ENCODE measurements at places on chromosomes 3 and 15. TPM values are rescaled to one million over a fixed set of nuclear protein-coding genes. Genes with fewer than 3 reads are reported as not detected.

Gene PFKFB4
- 2.7 TPM for total RNA-seq

Gene PATL2
- total RNA-seq, result 0.65 TPM

Gene EXD1
- total RNA-seq, result not detected

GRCh38 chr3:66441129-66441528 lies 59.7 kb downstream of the LRIG1 start:
- H3K27ac ChIP-seq, result no peak overlapping the region
- H3K4me1 ChIP-seq, result peaks cover 12% of the 10 kb centered on the region

- H3K27ac ChIP-seq, result no peak overlapping the region
- H3K36me3 ChIP-seq, result peaks cover 7% of the 10 kb centered on the region
- no peaks in the 10 kb centered on the region for H3K4me1 ChIP-seq
- no peaks in the 10 kb centered on the region for H3K27me3 ChIP-seq
- DNase-seq, result no peak
Observed at GRCh38 chr3:28279770-28280169, 38.4 kb downstream of the CMC1 start.

DNA sequence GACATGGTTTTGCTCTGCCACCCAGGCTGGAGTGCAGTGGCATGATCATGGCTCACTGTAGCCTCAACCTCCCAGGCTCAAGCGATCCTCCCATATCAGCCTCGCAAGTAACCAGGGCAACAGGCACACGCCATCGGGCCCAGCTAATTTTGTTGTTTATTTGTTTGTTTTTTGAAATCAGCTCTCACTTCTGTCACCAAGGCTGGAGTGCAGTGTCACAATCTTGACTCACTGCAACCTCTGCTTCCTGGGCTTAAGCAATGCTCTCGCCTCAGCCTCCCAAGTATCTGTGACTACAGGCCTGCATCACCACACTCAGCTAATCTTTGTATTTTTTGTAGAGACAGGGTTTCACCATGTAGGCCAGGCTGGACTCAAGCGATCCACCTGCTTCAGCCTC lies 26.3 kb upstream of the PLCH1 start:
- no peak overlapping the region for H3K4me3 ChIP-seq
- no peaks in the 10 kb centered on the region for H3K36me3 ChIP-seq
- no peak for DNase-seq
- no peaks in the 10 kb centered on the region for H3K27me3 ChIP-seq
- no peaks in the 10 kb centered on the region for H3K4me1 ChIP-seq
- H3K27ac ChIP-seq, result no peak overlapping the region

Gene SLC24A5
- total RNA-seq, result not detected

DNA sequence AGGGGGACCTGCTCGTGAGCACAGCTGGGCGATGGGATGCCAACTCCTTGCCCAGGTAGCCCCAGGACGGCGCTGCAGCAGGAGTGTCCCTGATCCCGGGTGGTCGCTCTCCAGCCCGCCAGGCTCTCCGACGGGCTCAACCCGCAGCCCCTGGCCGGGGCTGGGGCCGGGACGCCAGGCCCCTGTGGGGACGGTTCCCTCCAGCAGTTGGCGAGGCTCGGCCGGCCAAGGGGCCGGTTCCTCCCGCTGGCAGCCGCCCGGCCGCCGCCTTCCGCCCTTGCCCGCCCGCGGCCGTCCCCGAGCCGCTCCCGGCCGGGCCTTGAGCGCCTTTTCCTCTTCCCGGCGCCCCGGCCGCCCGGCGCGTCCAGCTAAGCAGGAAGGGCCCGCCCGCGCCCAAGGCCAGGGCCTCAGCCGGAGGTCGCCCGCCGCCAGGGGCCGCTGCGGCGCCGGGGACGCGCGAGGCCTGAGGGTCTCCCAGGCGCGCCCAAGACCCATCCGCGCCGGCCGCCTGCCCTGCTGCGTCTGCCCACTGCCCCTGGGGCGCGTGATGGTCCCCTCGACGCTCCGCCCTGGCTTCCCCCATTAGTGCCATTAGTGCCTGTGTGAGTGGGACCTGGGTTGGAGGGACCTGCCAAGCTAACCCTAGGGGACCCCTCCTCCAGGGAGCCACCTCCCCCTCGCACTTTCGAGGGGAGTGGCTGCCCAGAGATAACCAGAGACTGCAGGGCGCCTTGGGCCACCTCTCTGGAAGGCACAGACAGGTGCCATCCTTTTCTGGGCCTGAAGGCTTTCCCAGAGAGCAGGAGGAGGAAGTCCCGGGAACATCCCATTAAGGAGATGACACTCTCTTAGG lies 106.4 kb downstream of the FBLN2 start:
- H3K4me3 ChIP-seq, result peak overlapping the region; percentile 6
- peaks cover 4% of the 10 kb centered on the region for H3K27me3 ChIP-seq
- H3K36me3 ChIP-seq, result no peaks in the 10 kb centered on the region

- DNase-seq, result no peak
- H3K4me1 ChIP-seq, result no peaks in the 10 kb centered on the region
Observed at GRCh38 chr3:81521855-81522254, 239.6 kb downstream of the GBE1 start.

Gene TMEM40
- not detected for total RNA-seq

Gene ZMYND10
- 0.75 TPM for total RNA-seq

Gene TMC3
- total RNA-seq, result not detected

Gene IDH2
- 149 TPM for total RNA-seq

GRCh38 chr3:106172780-106173179 lies 304.0 kb upstream of the CBLB start:
- no peak overlapping the region for H3K27ac ChIP-seq
- H3K4me3 ChIP-seq, result no peak overlapping the region
- no peaks in the 10 kb centered on the region for H3K27me3 ChIP-seq
- no peaks in the 10 kb centered on the region for H3K36me3 ChIP-seq

DNA sequence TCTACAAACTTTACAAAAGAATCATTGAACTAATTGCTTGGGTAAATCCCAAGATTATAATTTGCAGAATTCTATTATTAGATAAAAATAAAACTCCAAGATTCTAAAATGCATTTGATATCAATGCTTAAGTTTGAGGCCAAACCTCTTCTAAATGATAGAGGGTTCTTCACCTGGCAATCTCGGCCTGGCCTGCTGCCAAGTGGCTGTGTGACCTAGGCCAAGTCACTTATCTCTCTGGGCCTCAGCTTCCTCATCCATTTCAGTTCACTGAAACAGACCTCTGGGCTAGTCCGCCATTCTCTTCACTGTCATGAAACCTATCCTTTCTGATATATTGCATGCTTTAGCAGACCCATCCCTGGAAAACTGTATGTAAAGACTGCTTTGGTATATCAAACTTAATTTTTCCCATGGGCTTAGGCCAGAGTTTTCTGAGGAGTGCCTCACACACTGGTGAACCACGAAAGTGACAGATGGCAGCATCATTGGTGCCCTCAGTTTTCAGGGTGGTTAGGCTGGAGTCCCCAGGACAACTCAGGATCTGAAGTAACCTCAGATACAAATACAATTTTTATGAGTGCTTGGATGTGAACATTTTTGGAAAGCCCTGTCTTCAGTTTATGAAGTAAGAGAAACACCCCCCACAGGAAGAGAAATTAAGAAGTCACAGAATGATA lies 21.8 kb downstream of the NUDT16 start:
- DNase-seq, result no peak
- no peaks in the 10 kb centered on the region for H3K27me3 ChIP-seq
- no peaks in the 10 kb centered on the region for H3K36me3 ChIP-seq
- no peaks in the 10 kb centered on the region for H3K4me1 ChIP-seq
- no peak overlapping the region for H3K27ac ChIP-seq
- no peak overlapping the region for H3K4me3 ChIP-seq

- no peaks in the 10 kb centered on the region for H3K27me3 ChIP-seq
- H3K4me3 ChIP-seq, result no peak overlapping the region
Observed at GRCh38 chr3:168030577-168030976, 65.1 kb downstream of the GOLIM4 start.

DNA sequence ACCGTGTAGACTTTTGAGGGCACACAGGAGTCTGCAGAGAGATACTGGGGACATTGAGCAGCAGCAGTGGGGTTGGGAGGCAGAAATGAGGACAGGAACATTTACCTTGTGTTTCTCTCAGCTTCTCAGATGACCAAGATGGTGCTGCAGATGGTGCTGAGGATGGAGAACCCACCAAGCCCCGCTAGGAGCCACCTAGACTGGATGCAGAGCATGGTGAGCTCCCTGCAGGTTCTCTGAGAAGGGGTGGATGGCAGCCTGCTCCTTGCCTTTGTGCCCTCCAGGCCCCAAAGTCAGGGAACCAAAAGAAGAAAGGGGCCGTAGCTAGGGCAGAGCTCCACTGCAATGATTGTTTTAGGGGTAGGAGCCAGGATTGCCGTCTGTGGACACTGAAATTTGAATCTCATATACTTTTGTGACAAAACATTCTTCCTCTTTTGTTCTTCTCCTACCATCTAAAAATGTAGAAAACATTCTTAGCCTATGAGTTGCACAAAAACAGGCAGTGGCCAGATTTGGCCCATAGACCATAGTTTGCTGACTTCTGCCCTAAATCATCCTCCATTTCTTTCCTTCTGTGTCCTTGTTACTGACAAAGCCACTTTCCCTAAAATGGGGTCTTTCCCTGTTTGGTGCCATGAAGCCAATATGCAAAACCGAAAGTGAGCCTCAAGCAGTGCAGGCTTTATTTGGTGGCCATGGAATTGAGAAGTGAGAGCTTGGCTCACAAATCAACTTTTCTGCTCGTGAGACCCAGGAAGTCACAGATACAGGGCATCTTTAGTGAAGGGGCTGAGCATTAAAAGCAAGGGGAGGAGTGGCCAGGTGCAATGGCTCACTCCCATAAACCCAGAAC lies 11.9 kb upstream of the MUC20 start:
- H3K27me3 ChIP-seq, result no peaks in the 10 kb centered on the region
- no peak for DNase-seq
- H3K4me3 ChIP-seq, result no peak overlapping the region
- H3K36me3 ChIP-seq, result peaks cover 20% of the 10 kb centered on the region
- H3K4me1 ChIP-seq, result no peaks in the 10 kb centered on the region

DNA sequence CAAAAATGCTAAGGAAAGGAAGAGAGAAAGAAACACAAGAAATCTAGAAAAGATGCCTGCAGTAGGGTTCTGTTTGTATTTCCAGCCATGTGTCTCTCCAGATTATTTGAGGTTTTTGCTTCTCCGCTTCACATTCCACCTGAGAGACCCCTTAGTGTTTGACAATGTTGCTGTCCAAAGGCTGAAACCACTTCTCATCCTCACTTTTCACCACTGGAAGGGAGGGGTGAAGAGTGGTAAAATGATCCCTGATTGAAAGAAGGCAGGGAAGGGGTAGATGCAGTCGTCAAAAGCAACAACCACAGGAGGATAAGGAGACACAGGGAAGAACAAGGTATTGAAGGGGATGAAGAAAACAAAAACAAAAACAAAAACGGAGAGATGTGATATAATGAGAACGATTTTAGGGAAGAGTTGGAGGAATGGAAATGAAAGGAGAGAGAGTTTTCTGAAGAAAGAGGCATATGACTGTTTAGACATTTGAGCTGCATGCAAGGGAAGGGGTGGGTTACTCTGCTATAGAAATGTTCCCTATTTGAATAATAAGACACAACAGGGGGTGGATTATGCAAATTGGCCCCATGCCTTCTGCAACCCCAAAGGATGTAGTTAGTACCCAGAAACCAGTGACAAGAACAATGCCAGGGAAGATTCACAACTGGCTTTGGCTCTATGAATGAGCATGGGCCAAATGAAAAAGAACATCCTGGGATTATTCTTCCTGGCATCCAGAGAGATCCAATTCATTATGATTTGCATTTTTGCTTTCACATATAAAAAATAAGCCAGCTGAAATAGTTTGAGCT lies 235.9 kb downstream of the GAP43 start:
- H3K4me3 ChIP-seq, result no peak overlapping the region
- no peaks in the 10 kb centered on the region for H3K36me3 ChIP-seq
- no peak for DNase-seq
- no peak overlapping the region for H3K27ac ChIP-seq

GRCh38 chr3:12286927-12287726 lies 1.7 kb upstream of the PPARG start:
- H3K4me1 ChIP-seq, result no peaks in the 10 kb centered on the region
- peak overlapping the region; percentile 23 for H3K27ac ChIP-seq
- DNase-seq, result peak; percentile 39
- peak overlapping the region; percentile 49 for H3K4me3 ChIP-seq

Gene PLAAT1
- total RNA-seq, result not detected

Gene EPHB3
- total RNA-seq, result 1.8 TPM

- no peak overlapping the region for H3K4me3 ChIP-seq
- no peaks in the 10 kb centered on the region for H3K4me1 ChIP-seq
- H3K27me3 ChIP-seq, result no peaks in the 10 kb centered on the region
- H3K36me3 ChIP-seq, result no peaks in the 10 kb centered on the region
- no peak overlapping the region for H3K27ac ChIP-seq
- DNase-seq, result peak; percentile 52
Observed at GRCh38 chr3:44114142-44114541, 127.5 kb upstream of the TOPAZ1 start.

Gene NR2E3
- not detected for total RNA-seq
